Neural progenitor cell (in vitro differentiated cells): ENCODE measurements at places on chromosomes 12 and 14. TPM values are rescaled to one million over a fixed set of nuclear protein-coding genes. Genes with fewer than 3 reads are reported as not detected.

Gene NELL2
- 317 and 398 TPM in 2 replicates for total RNA-seq

Gene KRT5
- total RNA-seq, result not detected in 2 replicates

Gene AVPR1A
- total RNA-seq, result 0.04 and 0.09 TPM in 2 replicates

GRCh38 chr14:73245480-73246325 is 8.4 kb downstream of the PAPLN start:
- DNase-seq, result peak; percentile 40

DNA sequence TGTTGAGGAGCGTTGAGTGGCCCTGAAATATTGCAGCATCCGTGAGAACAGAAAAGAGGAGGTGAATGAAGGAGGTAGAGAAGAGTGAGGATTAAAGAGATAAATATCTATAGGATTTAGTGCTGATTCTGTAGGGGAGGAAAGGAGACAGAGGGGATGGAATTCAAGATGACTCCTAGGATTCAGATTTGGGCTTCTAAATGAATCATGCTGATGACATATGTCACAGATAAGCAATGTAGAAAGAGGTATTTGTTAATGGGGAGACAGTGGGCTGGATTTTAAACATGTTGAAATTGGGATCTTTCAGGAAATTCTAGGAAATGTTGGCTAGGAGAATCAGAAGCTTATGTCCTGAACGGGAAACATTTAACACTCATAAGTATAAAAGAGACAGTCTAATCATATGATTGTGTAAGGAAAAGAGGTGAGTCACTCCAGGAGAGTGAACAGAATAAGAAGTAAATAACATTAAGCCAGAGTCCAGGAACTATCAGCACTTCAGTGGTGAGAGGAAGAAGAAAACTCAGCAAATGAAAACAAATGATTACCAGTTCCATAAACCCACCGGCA is 58.1 kb upstream of the DIO2 start:
- no peak for DNase-seq

DNA sequence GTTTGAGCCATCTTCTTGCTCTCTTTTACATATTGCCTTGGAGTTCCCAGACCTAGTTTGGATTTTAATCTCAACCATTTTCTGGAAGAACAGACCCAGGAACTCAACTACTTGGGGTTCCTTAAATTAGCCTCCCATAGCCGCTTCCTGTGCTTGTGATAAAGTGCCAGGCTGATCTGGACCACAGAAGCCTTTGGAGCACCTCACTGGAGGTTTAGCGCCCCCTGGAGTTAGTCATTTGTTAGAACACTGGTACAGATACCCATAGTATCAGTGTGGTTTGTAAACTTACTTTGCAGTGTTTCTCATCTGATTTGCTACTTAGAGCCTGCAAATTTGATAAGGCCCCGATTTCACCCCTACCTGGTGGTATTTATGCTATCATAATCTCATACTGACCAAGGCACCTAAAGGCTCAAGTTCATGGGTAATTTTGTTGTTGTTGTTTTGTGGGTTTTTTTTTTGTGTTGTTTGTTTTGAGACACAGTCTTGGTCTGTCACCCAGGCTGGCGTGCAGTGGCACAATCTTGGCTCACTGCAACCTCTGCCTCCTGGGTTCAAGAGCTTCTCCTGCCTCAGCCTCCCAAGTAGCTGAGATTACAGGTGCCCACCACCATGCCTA is 3.7 kb downstream of the UNC119B start:
- DNase-seq, result peak; percentile 92

GRCh38 chr12:121202407-121203355 is 7.2 kb upstream of the P2RX4 start:
- DNase-seq, result no peak

- no peak for DNase-seq
Observed at GRCh38 chr12:59322473-59322872, 273.4 kb upstream of the SLC16A7 start.

DNA sequence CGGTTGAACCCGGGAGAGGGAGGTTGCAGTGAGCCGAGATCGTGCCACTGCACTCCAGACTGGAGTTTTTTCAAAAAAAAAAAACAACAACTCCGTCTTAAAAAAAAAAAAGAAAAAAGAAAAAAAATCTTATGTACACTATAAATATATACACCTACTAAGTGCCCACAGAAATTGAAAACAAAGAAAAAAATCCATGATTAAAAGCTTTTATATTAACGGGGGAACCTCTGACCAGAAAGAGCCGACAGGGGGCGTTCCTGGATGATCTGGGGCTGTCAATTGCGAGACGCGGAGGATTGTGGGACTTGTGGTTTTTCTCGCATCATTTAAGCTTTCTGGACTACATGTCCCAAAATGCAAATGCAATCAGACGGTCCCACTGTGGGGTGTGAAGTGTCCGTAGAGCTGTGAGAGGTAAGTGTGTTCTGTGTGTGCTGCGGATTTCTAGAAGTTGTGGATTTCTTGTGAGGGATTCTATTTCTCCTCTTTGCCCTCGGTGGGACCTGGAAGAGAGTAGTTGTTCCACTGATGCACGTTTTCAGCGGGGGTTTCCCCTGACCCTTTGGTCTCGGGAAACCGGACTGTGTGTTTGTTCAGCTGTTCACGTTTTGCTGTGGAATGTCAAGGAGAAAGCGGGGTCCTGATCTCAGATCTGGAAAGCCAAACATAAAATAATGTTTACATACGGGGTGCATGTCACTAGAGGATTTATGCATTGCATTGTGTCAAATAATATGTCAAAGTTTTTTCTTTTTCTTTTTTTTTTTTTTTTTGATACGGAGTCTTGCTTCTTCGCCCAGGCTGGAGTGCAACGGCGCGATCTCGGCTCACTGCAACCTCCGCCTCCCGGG is at the start of gene SIRT4:
TSS of gene SIRT4 (plus strand) at position 360 of the 854 bp plus-strand sequence. CDS start 1,241 bp downstream, outside the sequence.
- peak; percentile 94 for DNase-seq

GRCh38 chr14:25014440-25014839 is 35.5 kb downstream of the STXBP6 start:
- DNase-seq, result no peak

DNA sequence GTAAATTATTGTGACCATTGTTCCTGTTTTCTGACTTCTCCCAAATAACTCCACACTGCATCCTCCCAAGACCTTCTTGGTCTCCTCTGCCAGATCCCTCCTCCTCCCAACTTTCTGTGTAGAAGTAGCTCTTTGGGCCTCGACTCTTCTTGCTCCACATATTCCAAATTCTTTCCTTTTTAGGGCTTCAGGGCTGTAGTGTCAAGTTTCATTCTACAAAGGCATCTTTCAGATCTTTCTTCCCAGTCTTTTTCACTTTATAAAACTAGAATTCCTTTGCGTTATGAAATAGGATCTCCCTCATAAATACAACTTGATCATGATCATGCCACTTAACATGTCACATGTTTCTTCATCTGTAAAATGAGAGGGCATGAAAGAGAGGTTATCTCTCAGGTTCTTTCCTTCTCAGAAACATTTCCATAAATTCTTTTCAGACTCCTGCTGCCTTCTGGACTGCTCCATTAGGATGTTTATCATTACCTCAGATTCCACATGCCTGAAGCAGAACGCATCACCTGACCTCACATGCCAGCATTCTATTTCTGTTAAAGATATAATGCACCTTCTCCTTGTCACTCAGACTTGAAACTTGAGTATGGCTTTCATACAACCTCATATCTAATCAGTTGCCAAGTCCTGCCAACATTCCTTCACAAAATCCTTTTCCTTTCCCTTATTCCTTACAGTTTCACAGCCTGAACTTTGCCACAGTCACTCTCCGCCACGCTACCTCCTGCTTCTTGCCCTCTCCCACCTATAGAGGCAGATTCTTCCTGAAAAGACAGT is 8.5 kb downstream of the SLC38A1 start:
- DNase-seq, result peak; percentile 25

DNA sequence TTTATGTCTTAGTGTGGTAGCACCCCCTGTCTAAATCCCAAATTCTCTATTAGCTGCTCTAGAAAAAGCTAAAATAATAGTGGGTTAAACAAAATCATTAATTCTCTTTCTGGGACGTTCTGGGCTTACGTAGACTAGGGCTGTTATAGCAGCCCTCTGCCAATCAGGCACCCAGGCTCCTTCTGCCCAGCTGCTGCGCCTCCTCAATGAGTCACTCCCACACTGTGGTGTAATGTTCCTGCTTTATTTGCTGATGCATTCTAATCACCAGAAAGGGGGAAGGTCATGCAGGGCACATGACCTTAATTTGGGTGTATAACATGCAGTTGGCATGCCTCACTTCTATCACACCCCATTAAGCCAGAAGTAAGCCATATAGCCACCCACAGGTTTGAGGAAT is 294.5 kb downstream of the GALC start:
- no peak for DNase-seq

- no peak for DNase-seq
Observed at GRCh38 chr12:68378872-68379606, 46.9 kb upstream of the MDM1 start.
